ENCODE measurements at places on chromosomes 3 and 15.

DNA sequence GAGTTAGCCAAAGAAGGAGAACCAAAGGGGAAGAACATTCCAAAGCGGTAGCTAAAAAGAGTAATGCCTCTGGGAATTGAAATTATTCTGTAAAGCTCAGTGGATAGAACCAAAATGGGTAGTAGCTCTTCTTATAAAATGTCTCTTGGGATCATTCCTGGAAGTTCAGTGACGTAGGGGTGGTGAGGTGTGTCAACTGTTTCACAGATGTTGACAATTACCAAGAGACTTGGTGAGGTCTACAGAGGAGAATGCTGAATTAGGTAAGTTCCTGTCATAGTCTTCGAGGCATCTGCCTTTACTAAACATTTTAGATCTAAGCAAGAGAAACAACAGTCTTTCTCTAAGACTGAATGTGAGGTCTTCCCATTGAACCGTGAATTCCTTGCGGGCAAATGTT is 67.8 kb downstream of the TPRG1 start:
- ATAC-seq = no peak

DNA sequence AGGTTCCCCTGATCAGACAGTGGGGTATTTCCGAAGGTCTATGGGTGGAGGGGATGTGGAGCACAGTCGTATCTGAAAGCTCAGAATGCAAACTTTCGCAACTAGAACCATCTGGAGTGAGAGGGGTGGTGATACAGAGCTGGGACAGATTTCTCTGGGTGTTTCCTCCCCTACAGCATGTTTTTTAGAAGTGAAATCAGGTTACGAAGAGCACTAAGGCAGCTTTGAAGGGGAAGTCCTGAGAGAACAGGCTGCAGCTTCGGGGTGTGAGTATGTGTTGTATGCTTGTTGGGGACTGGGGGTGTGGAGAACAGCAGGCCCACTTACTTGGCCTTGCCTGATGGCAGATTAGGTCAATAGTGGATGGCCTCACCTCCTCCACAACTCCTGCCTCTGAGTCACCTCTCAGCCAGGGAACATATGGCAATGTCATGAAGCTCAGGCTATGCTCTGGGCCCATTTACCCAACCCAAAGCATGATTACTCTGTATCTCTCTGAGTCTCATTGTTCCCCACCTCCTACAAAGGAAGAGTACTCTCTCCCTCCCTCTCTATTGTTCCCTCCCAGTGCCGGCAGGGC is 107.2 kb upstream of the RASGRP1 start:
- ATAC-seq = peak; percentile 12

DNA sequence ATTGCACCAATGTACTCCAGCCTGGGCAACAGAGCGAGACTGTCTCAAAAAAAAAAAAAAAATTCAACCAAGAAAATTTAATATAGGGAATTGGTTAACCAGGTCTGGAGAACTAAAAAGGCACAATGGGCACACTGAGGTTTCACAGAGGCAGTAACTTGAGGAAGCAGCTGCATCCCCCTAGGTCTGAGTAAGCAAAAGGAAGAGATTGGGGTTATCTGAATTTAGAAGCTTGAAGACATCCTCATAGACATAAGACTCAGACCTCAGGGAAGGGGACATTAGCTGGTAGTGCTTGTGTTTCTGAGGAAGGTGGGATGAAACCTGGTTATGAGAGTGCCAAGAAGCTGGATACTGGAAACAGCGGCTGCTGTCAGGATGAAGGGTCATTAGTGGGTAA is 50.1 kb upstream of the LEKR1 start:
- ATAC-seq = no peak

DNA sequence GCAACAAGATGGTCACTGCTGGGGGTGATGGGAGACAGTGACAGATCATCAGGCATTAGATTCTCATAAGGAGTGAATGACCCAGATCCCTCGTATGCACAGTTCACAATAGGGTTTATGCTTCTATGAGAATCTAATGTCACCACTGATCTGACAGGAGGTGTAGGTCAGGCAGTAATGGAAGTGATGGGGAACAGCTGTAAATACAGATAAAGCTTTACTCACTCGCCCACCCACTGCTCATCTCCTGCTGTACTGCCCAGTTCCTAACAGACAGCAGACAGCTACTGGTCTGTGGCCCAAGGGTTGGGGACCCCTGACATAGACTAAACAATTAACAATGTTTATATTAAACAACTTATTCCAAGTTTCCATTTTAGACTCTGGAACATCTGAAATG is 25.4 kb downstream of the IFT80 start:
- no peak for ATAC-seq

DNA sequence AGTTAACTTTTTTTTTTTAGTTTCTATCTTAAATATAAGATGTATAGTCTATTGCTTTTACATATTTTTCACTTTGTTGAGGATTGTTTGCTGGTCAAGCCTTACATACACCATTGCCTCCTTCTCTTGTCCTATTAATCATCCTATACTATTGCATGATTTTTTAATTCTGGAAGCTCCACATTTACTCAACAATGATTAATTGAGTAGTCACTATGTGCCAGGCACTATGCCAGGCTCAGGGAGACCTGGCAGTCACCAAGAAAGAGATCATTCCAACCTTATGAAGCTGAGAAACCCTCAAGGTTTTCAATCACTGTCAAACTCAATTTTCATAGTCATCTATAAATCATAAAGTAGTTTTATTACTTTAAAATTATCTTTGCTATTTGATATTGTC is 626.2 kb downstream of the IGSF11 start:
- no peak for ATAC-seq

GRCh38 chr3:169879013-169879557 is 9.3 kb upstream of the LRRC31 start:
- peak; percentile 60 for ATAC-seq

- no peak for ATAC-seq
Measured at GRCh38 chr3:197336348-197336747, 37.9 kb upstream of the DLG1 start.

DNA sequence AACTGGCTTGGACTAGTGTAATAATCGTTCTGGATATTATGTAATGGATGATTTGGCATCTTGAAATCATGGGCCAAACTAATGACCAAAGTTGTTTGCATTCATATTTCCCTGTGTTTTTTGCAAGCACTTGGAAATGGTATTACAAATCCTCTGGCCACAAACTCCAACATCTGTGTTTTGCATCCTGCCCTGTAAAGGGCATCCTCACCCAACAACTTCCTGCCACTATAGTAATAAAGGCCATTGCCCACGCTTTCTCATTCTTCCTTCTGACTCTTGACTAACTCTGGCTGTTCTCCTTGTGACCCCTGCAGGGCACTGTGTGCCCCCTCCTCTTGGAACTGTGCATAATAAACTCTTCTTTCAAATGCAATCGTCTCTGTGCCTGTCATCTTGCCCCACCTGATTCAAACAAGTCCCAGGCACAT is 25.4 kb upstream of the PSMD6 start:
- no peak for ATAC-seq

- no peak for ATAC-seq
Measured at GRCh38 chr3:196771067-196771466, 31.4 kb downstream of the PAK2 start.

- no peak for ATAC-seq
Measured at GRCh38 chr3:109224333-109224732, 87.8 kb downstream of the C3orf85 start.

DNA sequence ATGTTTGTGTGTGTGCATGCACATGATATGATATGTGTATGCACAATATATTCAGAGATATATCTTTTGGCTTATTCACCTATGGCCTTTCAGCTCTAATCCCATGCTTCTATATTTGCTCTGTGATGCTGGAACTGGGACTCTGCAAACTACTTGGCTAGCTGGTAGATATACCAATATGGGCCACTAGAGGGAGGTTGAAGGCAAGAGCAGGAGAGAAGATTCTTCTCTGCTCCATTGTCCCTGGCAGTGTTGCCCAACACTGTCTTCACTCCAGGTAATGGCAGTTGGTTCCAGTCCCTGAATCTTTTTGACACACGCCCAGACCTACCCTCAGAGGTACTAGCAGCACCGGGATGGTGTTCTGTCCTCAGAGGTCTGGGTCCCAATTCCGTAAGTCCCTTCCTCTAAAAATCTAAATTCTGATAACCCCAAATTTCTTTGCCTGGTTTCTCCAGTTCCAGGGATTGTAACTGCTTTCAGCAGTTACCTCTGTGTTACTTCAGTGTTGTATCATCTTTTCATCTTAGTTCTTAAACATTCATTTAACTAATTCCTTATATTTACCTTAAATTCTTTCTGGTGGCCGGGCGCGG is 44.7 kb downstream of the GTPBP8 start:
- ATAC-seq = peak; percentile 41

- ATAC-seq = no peak
Measured at GRCh38 chr3:130682131-130682530, 64.5 kb downstream of the PIK3R4 start.

GRCh38 chr15:82810890-82811426 is 1.5 kb downstream of the WHAMM start:
- no peak for ATAC-seq

DNA sequence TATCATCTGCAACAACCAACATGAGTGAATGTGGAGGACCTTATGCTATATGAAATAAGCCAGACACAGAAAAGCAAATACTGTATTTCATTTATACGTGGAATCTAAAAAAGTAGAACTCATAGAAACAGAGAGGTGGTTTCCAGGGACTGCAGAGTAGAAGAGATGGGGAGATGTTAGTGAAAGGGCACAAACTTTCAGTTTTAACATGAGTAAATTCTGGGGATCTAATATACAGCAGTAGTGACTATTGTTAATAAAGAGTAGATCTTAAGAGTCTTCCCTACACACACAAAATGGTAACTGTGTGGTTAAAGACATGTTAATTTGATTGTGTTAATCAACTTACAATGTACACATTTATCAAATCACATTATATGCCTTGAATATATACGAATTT is 20.9 kb upstream of the MELTF start:
- ATAC-seq = no peak

GRCh38 chr15:57770495-57770894 is 64.0 kb downstream of the POLR2M start:
- no peak for ATAC-seq

DNA sequence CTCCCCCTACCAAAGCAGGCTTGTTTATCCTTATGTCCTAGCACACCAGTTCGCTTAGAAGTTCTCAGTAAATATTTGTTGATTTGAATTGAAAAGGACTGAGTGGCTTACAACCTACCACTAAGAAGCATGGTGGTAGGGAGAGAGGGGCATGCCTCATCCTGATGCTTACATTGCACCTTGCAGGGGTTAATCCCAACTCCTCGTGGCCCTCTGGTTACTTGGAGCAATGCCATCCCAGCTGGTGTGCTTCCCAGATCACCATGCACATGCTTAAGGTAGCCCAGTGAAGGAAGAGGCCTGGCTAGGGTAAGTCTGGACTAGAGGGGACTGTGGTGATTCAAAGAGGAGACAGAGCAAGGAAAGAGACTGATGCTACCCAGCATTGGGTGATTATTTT is 253.3 kb downstream of the CLSTN2 start:
- no peak for ATAC-seq

- no peak for ATAC-seq
Measured at GRCh38 chr15:58535894-58536293, 104.1 kb downstream of the LIPC start.

GRCh38 chr3:9863058-9863772 is 16.8 kb downstream of the CIDEC start:
- ATAC-seq = no peak

- ATAC-seq = no peak
Measured at GRCh38 chr15:90141646-90142045, 39.4 kb upstream of the IDH2 start.

DNA sequence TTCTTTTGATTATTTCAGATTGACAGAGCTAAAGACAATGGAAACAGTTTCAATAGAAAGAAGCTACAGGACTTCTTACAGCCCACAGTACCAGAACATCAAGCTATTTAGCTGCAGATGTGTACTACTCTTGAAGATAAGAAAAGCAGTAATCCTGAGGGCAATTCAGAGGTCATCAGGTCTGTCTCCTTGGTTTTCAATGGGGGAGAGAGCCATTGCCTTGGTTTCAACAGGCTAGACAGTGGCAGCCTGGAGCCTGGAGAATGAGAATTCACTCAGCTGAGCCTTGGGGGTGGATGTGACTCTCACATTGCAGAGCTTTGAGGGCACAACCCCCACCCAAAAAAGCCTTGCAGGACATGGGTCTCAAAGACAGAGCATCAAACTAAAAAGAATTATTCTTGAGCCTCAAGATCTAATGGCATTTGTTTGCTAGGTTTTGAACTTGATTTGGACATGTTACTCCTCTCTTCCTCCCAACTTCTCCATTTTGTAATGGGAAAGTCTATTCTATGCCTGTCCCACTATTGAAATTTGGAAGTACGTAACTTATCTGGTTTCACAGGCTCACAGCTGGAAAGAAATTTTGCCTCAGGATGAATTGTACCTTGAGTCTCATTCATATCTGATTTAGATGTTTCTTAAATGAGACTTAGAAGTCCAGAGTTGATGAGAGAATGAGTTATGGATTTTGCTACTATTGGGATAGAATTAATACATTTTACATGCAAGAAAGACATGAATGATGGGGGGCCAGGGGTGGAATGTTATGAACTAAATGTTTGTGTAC is 36.9 kb downstream of the PLSCR1 start:
- no peak for ATAC-seq

DNA sequence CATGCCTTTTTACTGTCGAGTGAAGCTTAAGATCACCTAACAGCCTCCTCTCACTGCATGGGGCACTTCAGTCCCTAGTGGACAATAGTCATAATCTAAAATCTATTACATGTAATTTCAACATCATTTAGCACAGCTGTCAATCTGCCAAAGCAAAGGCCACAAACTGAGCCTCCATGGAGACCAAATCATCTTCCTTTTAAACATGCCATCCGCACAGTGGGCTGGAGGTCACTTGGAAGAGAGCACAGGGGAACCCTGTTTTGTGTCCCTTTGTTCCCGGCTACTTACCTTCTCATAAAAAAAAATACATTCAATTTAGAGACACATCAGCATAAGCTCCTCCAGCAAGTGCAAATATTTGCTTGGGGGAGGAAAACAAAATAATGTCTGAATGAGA is 167.3 kb downstream of the SQOR start:
- ATAC-seq = no peak

- no peak for ATAC-seq
Measured at GRCh38 chr3:8606701-8607231, 37.8 kb downstream of the SSUH2 start.

DNA sequence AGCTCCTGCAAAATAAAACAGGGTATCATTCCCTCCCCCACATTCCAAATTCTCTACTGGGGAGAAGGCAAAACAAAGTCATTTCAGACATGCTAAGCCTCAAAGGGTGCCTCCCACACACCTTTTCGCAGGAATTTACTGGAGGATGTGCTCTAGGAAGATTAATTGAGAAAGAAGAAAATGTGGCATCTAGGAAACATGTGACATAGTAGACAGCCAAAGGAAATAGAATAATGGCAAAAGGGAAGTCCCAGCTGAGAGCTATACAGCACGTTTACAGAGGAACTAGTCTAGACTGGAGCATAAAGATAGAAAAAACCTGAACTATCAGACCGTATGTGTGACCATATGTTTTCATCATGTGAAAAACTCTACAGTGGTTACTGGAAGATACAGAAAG is 58.8 kb upstream of the MELTF start:
- peak; percentile 60 for ATAC-seq

DNA sequence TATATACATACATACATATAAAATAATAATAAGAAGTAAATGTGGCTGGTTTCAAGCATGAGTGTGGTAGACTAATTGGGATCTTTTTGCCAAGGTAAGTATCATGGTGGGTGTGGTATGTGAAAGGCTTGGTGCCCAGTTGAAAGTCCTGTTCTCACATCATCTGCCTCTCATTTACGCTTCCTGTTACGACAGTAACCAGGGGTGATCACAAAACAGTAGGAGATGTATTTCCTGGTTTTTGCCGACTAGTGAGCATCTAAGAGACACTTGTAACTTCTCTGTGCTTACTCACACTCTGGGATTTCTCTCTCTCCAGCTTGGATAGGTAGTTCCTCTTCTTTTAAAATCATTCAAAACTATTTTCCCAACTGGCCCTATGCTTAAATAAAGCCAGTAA is 1028.3 kb upstream of the NR2F2 start:
- ATAC-seq = no peak
